ENCODE measurements at places on chromosomes 7 and 10.

- no peak for DNase-seq
Observed at GRCh38 chr10:11610166-11610825, 1.2 kb downstream of the USP6NL start.

DNA sequence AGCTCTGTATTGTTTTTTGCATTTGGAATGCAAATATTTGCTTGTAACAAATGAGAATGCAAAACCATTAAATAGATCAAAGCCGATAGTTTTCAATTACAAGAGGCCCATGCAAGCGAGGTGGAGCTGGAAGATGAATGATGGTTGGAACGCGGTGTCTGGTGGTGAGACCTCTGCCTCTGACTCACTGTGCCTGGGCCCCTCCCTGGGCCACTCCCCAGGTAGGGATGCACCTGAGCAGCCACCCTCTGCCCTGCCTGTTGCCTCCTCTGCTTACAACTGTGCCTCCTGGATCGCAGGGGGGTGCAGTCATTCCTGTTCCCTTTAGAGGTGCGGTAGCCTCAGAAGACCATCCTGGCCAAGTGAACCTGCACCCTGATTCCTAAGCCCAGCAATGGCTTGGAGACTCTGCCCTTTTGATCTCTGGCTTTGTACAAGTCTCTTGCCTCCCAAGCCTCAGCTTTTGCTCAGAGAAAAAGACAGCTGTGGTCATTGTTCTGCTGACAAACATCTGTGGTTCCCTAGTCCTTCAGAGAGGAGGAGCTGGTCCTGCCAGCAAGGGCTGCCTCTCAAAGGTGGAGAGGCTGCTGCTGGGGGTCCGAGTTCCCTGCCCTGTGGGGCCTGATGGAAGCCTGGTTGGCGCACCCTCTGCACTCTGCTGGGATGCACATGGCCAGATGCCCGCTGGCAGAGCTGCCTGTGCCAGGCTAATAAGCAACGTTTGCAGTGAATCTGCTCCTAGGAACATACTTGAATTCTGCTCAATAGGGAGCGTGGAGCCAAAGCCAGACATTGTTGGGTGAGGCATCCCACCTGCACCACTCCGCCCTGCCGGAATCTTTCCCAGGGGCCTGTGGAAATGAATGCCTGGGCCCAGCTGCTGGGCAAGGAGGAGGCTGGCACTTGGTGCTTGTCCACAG is 126.3 kb upstream of the TCERG1L start:
- no peak for DNase-seq

GRCh38 chr7:142496545-142496991 is 238.7 kb upstream of the PRSS58 start:
- no peak for DNase-seq

GRCh38 chr10:89337484-89337883 is 9.7 kb downstream of the IFIT3 start:
- DNase-seq: no peak

DNA sequence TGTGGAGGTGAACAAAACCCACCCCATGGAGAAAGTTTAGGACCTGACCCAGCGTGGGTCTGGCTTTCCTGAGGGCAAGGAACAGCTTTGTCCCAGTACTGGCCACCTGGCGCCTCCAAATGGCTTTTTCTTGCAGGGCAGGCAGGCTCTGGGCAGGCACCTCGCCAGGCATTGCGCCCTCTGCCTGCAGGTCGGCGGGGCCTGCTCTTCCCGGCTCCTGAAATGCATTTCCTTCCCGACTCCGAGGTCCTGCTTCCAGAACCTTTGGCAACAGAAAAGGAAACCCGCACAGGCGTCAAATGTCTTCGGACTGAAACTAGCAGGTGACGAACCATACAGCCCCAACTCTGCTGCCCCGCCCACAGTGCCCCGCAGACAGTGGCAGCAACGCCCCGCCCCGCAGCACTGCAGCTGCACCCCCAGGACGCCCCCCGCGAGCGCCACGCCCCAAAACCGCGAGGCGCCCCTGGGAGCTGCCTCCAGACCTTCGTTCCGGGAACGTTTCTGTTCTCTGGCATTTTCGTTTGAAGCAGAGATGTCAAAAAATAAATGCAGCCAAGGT is 65.5 kb downstream of the C10orf143 start:
- peak; percentile 89 for DNase-seq

- DNase-seq: no peak
Observed at GRCh38 chr7:90165724-90166123, 11.5 kb downstream of the STEAP1 start.

GRCh38 chr7:96285579-96285978 is 36.3 kb downstream of the SLC25A13 start:
- DNase-seq: no peak

DNA sequence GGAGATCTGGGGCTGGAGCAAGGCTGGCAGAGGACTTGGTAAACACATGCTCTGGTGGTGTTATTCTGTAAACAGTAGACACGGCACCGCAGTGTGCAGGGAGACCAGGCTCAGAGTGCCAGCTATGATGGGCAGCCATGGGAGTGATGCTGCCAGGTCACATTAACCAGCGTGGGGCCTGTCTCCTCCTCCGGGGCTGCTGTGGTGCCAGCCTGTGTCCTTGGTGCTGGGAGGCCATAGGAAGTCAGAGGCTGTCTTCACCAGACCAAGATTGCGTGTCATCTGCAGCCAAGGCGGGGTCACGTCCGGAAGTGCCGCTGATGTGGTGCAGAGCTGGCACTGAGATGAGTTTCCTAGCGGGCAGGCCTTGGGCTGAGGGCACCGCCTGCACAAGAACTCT is 236.0 kb downstream of the GLRX3 start:
- DNase-seq: no peak

DNA sequence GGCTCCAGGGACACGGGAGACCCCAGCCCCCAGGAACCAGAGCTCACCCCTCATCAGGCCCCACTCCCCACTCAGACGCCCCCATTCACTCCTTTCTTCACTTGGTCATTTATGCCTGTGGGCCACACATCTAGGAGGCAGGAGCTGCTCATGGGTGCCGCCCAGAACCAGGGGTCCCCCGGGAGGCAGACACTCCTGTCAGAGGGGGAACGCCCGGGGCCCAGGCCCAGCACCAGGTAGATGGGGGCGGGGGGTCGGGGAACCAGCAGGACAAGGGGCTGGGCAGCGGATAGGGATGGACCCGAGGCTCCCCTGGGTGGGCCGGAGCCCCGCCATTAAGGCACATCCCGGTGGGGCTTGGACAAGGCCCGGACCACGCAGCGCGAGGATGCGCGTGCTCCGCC is 11.8 kb downstream of the CALY start:
- DNase-seq: peak; percentile 62

- DNase-seq: no peak
Observed at GRCh38 chr7:124688991-124689390, 76.6 kb downstream of the GPR37 start.

DNA sequence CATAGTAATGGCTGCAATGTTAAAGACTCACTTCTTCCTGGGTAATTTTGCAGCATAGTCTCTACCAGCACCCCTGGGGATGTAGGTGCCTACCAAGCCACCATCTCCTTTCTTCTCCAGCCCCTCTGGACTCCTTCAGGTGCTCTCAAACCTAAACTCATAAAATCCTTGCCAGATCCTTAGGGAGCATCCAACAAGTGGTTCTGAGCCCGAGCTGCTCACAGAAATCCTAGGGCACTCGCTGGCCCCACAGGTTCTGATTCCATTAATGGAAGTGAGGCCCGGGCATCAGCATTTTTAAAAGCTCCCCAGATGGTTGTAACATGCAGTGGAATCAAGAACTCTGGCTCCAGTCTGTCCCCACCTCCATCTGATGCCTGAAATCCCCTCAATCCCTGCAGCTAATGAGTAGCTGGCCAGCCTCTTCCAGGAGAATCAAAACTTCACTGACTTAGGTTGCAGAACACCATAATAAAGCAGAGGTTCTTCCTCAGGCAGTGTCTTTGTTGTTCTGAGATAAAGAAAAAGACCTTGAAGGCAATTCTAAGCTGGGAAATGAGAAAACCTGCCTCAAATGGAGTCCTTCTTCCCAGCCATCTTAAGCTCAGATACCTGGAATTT is 336.8 kb downstream of the KCNMA1 start:
- DNase-seq: no peak

- DNase-seq: no peak
Observed at GRCh38 chr7:88218429-88218745, 1.5 kb downstream of the SRI start.

- DNase-seq: peak; percentile 82
Observed at GRCh38 chr7:52635021-52635420, 400.4 kb upstream of the POM121L12 start.

DNA sequence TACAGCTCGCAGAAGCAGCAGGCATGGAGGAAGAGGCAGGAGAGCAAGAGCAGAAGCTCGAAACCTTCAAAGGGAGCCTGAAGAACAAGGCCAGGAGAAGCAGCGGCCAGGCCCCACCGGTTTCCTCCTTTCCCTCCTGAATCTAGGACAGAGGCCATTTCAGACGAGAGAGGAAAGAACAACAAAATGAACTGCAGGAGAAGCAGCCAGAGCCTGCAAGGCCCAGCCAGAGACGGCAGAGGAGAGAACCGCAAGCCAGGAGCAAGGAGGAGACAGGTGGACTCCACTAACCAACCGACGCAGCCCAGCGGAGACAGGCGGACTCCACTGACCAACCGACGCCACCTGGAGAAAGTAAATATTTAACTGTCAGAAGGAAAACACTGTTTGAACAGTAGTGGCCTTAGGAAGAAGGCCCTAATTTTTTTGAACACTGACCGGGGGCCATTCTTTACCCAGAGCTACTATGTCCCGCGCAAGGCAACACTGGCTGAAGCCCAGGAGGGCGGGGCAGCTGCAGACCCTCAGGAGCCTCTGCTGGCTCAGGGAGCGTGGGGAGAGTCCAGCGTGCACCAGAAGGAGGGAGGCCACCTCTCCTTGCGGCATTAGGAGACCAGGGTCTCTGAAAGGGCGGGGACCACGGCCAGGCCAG is 559.2 kb downstream of the PTPRN2 start:
- DNase-seq: peak; percentile 47

- DNase-seq: no peak
Observed at GRCh38 chr10:29714096-29714874, 79.5 kb upstream of the SVIL start.

- no peak for DNase-seq
Observed at GRCh38 chr10:71512312-71512711, 115.6 kb downstream of the CDH23 start.

DNA sequence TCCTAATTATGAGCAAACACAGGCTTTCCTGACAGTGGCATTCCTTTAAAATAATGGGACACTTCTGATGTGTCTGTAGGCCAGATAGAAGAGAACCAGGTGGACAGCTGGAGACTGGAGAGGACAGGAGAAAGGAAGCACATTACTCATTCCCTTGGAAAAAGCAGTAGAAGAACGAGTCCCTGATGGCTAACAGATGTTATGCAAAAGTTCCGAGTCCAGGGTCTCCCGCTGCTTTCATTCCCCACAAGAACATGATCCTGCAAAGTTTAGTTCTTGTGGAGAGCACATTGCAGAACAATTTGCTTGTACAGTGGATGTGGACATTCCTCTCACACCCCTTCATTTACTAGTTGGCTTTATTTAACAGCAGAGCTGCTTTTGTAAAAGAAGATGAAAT is 137.6 kb downstream of the GPAM start:
- no peak for DNase-seq

DNA sequence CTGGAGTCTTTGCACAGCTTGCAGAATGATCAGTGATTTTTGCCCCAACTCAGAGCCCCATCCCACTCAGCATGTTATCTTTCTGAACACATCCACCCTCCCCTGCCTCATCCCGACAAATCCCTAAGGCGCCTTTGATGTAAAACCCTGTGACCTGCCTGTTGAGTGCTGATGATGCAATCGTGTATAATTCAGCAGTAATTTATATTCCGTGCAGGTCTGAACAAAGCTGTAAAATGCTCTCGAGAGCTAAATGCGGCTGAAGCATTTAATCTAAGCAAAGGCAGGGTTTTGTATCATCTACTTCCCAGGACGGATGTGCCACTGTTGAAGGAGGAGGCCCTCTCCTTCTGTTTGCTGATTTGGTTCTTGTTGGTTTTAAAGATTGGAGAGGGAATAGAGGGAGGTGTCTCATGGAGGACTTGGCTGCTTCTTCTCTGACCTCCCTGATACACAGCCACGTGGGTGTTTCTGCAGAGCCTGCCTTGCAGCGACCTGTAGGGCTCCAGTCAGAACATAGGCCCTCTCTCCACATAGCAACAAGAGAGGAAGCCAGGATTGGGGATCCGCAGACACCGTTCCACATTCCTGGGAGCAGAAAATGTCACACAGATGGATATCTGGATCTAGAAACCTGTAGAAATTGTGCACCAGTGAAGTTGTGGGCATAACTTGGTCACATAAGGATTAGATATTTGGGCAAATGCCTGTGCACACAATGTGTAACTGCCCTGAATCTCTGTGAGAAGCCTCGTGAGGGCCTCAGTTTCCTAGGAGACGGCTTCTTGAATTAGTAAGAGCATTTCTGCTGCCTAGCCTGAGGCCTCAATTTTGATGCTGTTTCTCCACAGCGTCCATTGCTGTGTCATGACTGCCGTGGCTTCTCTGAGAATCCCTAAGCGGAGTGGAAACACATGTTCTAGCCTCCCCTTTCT is 90.2 kb upstream of the AGK start:
- DNase-seq: no peak

All from endodermal cell (in vitro differentiated cells).